ENCODE measurements at places on chromosomes 6 and 20.
A peak's percentile ranks its signal among the peaks of the same experiment; 100 is the strongest.

- peak; percentile 59 for DNase-seq
Observed at GRCh38 chr6:160978141-160978901, 13.2 kb upstream of the MAP3K4 start.

DNA sequence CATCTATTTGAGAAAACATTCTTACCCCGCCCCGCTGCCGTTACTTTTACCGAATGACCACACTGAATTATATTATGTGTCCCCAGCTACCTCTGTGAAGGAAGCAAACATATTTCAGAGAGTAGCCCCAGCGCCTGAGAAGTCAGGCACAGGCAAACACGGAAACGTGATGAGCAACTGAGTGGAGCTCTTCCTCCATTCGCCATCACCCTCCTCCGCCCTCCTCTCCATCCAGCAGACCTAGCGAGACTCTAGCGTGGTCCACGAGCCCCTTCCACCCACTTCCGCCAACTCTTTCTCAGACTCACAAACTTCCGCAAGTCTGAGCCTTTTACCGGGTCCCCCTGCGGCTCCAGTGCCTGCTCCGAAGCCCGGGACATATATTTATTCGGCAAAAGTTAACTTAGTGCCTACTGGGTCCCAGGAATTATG is 582 bp downstream of the SNRPB start:
- DNase-seq: peak; percentile 48

- DNase-seq: no peak
Observed at GRCh38 chr6:36347621-36348020, 10.9 kb upstream of the BNIP5 start.

GRCh38 chr6:135935941-135936601 is 84.6 kb downstream of the PDE7B start:
- peak; percentile 80 for DNase-seq

DNA sequence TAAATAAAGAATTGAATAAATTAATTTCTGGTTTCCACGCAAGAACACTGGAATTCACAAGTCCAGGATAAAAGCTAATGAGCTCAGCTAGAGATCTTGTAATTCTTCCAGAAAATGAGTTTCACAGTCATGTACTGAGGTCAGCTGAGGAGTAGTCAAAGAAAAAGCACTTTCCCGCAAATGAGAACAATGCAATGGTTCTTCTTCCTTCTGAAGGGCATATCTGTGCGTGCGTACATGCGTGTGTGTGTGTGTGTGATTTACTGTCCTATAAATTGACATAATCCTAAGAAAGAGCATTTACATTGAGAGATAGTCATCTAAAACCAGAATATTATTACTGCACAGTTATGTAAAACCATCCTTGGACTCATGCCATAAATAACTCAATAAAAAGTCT is 968.9 kb upstream of the EYS start:
- no peak for DNase-seq

DNA sequence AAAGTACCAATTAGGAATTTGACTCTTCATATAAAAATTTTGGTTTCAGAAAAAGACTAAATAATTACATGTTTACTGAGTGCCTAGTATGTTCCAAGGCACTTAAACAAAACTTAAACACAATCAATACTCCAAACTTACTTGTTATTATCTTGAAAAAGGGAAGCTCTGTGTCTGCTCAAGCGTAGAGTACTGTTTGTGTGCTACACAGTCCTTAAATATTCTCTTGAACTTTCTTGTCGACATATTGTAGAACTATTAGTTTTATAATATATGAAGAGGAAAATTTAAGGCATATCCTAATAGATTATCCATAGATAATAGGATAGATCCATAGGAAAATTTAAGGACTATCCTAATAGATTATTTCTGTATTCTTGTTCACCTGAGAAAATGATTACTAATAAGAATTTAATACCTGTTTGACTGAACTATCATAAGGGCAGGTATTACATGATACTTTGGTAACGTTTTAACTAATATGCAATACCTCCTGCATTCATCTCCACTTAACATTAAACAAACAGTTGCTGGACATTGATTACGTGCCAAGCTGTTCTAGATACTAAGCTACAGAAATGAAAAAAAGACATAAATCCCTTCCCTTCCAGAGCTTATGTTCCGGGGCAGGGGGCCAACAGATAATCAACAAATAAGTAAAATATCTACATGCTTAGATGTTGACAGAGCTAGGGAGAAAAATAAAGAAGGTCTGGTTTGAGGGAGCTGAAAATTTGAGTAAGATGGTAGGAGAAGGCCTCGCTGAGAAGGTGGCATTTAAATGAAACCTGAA is 115.2 kb upstream of the BCLAF1 start:
- no peak for DNase-seq

DNA sequence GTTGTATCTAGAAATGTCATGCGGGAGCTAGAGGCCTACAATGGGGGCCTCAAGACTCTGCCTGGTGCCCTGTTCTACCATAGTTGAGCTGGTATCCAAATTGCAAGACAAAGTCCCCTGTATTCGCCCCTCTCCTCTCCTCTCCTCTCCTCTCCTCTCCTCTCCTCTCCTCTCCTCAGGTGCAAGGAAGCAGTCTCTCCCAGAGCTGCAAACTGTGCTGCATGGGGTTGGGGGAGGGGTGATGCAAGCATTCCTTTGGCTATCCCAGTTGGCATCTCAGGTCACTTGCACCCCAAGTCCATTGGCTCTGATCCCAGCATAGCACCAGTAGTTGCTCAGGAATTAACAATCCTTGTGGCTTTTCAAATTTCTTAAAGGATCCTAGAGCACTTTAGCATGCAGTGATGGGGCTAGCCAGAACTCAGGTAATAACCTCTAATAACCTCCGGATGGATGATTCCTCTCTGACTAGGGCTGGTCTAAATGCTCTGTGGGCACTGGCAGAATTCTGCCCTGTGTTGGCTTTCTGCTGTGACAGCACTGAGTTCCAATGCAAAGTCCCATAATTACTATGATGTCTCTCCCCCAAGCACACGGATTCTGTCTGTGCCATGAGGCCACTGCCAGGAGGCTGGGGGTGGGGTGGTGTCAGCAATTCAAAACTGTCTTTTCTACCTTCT is 35.3 kb downstream of the TAF11 start:
- DNase-seq: no peak

GRCh38 chr6:116059713-116060571 is 749 bp downstream of the FRK start:
- peak; percentile 27 for DNase-seq

DNA sequence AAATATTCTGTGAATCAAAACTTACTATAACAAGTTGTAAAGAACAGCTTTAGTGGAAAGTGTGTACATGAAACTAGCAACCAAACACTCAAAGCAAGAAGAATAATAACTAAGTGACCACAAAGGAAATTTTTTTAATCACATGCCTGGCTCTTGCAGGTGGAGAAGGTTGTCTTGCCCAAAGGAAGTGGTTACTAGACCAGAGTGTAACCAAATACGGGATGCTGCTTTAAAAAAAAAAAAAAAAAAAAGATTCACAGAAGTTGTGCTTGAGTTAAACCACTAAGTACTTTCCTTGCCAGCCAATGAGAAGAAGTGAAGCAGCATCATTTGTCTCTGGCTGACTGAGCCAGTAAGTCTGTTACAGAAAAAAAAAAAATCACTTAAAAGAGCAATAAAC is 19.1 kb upstream of the HLA-DQB1 start:
- DNase-seq: no peak

DNA sequence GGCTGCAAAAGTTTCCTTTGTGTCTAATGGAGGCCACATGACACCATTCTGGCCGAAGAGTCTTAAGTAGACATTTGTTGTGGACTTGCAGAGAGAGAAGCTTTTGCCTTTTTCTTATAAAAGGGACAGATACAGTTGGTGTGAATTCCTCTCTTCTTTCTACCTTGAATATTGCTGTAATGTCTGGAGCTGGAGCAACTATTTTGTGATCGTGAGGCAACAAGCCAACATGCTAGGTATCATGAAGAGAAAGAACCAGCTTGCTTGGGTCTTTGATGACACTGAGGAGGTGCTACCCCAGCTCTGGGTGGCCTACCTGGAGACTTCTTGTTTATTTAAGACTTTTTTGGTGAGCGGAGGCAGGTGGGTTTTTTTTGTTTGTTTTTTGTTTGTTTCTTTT is 16.3 kb upstream of the SYNJ2 start:
- no peak for DNase-seq

DNA sequence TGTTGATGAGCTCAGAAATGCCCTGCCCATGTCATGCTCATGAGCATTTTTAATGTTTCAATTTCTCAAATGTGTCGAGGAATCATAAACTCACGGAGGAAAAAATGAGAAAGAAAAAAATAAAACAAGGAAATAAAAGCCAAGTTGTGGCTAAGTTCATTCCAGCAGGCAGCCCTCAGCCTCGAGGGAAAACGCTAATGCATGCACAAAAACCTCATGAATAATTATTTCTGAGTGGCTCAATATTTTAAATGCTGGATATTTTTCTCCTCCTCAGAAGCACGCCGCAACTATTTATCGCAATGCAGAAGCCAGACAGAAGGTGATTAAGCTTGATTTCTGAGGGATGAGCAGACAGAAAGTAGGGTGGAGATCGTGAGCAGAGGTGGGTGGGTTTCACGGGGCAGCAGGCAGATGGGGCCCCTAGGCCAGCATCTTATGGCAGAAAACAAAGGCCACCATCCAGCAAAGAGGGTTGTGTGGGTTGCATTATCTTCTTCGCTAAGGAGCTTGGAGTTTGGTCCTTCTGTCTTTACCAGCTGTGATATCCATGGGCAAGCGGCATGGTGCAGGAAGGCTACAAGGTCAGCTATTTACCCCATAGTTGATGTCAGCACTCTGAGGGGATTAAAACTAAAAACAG is 151.5 kb upstream of the LRFN2 start:
- no peak for DNase-seq

GRCh38 chr20:36461600-36462439 is 79.5 kb upstream of the MYL9 start:
- peak; percentile 81 for DNase-seq

DNA sequence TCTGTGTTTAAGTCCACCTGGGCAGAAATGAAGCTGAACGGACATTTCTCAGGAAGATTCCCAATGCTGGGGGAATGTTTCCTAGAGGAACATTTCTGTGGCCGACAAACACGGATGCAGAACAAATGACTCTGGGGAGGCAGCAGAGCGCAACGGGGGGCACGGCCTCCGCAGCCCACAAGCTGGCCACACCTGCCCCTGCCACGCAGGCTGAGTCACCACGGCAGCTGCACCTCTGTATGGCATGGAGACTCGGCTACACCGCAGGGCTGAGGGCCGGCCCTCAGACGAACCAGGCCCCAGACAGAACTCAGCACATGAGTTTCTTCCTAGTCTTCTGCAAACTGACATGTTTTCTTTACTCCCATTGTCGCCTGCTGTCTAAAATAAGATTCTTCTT is 10.0 kb upstream of the PRR18 start:
- no peak for DNase-seq

GRCh38 chr6:145704143-145704781 is 31.1 kb downstream of the EPM2A start:
- DNase-seq: no peak
